ENCODE measurements at places on chromosomes 3 and 15. TPM values are rescaled to one million over a fixed set of nuclear protein-coding genes. Genes with fewer than 3 reads are reported as not detected.
A peak's percentile ranks its signal among the peaks of the same experiment; 100 is the strongest.

- no peak for DNase-seq
Measured at GRCh38 chr15:90750186-90750585, 33.0 kb downstream of the BLM start.

PLXNB1 gene
- total RNA-seq, result 12.3 TPM

GRCh38 chr15:39269352-39269751 lies 311.5 kb upstream of the THBS1 start:
- no peak for DNase-seq

GORASP1 gene
- 42.5 TPM for total RNA-seq

DNA sequence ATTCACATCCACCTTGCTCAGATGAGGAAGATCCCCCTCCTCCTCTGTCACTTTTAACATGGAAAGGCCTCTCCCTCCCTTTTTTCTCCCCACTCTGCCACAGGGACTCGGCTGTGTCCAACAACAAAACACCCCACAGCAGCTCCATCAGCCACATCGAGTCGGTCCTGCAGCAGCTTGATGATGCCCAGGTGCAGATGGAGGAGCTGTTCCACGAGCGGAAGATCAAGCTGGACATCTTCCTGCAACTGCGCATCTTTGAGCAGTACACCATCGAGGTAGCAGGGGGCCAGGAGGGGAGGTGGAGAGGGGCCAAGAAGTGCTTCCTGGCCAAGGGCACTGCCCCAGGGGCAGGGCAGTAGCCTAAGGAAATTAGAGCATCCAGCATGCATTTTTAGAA lies 331.7 kb upstream of the UMPS start:
- no peak for DNase-seq

DNA sequence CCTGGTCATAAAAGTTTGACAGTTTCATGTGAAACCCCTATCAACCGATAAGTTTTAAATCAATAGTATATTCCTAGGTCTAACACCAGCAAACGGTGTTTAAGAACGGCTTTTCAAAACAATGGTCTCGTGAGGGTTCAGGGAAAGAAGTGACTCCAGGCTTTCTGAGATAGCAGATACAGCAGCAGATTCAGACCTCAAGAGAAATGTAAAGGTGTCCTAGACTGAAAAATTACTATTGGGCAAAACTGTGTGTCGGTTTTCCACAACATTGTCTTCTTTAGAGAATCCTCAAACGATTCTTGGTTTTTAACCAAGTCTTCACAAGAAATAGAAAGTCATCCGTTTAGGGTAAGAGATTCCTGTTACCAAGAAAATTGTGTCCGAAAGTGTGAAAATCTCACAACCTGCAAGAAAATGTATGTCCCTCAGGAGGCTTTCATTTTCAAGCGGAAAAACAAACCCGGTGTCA lies 1.2 kb downstream of the SETD2 start:
- DNase-seq, result peak; percentile 13

PTH1R gene
- 2.6 TPM for total RNA-seq

- DNase-seq, result no peak
Measured at GRCh38 chr3:49807431-49808114, 4.5 kb downstream of the INKA1 start.

SEMA3F gene
- total RNA-seq, result 45.7 TPM

GRCh38 chr15:73050561-73051295 lies 1.5 kb upstream of the NEO1 start:
- no peak for DNase-seq

GRCh38 chr3:13976469-13976868 lies 96.6 kb upstream of the WNT7A start:
- no peak for DNase-seq

TNFAIP8L3 gene
- 2.3 TPM for total RNA-seq

GRCh38 chr15:99117563-99118257 lies 12.8 kb downstream of the SYNM start:
- DNase-seq, result no peak

DNA sequence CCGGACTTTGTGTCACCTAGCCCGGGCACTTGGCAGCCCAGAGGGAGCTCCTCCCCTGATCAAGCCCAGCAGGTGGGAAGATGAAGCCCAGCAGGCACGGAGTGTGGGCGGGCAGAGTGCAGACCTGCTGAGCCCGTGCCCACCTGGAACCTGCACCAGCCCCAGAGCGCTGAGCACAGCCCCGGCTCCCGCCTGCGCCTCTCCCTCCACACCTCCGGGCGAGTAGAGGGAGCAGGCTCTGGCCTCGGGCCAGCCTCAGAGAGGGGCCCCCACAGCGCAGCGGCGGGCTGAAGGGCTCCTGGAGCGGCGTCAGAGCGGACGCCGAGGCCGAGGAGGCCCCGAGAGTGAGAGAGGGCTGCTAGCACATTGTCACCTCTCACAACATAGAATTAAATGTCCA lies 257.7 kb downstream of the VGLL3 start:
- DNase-seq, result no peak

GRCh38 chr3:139134678-139135372 lies 90.1 kb upstream of the PRR23C start:
- DNase-seq, result no peak

DNA sequence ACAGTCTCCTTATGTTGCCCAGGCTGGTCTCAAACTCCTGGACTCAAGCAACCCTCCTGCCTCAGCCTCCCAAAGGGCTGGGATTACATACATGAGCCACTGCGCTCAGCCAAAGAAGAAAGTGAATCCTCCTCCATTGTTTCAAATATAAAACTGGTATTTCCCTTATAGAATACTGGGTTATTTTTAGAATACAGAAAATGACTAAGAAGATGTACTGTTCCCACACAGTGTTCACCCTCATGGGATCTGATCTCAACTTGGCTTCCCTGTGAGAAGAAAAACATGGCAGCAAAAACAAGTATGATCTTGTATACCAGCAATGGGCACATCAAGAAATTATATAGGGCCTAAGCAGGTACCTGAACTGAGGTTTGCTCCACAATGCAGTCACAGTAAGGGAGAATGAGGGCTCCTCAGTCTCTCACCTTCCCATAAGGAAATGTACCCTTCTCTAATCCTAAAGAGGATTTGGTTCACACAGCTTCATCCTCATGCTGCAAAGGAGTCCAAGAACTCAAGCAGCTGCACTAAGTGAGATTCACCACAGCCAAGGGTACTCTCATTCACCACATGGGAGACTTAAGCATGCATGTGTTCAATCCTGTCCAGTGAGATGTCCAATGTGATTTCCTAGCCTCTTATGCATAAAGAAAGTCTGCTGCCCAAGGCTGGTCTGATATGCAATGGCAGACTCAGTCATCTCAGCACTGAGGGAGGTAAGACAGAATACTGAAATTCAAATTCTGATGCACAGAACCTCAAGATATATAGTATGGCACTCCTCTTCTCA lies 25.8 kb downstream of the USP4 start:
- no peak for DNase-seq

GXYLT2 gene
- 8.0 TPM for total RNA-seq

- no peak for DNase-seq
Measured at GRCh38 chr15:77030048-77030927, 35.4 kb downstream of the PSTPIP1 start.

MST1R gene
- total RNA-seq, result 1.2 TPM

GRCh38 chr3:25587094-25587493 lies 77.6 kb downstream of the TOP2B start:
- no peak for DNase-seq

DNA sequence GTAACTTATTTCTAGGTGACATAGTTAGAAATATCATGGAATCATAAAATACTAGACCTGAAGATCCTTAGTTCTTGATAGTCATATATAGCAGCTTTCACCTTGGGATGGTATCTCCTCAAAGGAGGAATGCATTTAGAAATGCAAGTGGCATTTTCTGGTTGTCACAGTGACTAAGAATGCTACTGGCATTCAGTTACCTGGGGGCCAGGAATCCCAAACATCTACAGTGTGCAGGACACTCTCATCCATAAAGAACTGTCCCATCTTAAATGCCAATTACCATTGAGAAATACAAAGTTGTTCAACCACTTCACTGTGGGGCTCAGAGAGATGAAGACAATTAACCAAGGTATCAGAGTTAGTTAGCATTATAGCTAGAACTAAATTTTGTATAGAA lies 36.7 kb downstream of the MYH15 start:
- DNase-seq, result no peak

ADGRG7 gene
- total RNA-seq, result not detected

RTP1 gene
- not detected for total RNA-seq

DNA sequence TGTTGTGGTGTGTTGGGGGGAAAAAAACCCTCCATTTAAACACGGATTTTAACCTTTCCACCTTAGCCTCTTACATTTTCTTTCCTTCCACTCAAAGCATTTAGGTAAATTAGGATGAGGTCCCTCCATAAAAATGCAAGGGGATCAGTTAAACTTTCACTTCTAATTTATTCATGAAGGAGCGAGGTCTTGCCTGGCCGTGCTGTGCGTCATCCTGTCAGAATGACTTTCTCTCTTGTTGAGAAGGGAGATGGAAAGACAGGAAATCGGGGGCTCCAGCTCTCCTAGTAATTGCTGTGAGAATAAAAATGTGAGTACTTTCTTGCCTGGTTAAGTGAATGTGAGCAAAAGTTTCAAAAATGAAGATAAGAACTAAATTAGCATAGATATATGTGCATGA lies 962.3 kb upstream of the NR2F2 start:
- peak; percentile 6 for DNase-seq

GRCh38 chr3:115977866-115978265 lies 354.6 kb downstream of the GAP43 start:
- DNase-seq, result no peak

- peak; percentile 73 for DNase-seq
Measured at GRCh38 chr15:40313531-40314398, 6.0 kb upstream of the PLCB2 start.

DNA sequence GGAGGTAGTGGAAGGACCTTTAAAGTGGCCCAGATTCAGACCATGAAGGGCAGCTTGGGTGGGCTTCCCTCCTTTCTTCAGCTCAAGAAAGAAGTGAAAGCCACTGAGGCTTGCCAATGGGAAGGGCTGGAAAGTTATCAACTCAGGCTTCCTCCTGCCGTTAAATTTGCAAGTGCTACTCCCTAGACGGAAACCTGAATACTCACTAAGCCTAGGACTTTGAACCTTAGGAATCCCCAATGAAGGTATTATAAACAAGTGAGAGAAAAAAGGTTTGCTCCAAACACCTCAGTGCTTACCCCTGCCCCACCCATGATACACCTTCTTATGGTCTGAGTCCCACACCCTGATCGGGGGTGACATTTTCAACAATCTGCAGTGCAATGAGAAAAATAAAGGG lies 396.4 kb downstream of the SHQ1 start:
- no peak for DNase-seq

DNA sequence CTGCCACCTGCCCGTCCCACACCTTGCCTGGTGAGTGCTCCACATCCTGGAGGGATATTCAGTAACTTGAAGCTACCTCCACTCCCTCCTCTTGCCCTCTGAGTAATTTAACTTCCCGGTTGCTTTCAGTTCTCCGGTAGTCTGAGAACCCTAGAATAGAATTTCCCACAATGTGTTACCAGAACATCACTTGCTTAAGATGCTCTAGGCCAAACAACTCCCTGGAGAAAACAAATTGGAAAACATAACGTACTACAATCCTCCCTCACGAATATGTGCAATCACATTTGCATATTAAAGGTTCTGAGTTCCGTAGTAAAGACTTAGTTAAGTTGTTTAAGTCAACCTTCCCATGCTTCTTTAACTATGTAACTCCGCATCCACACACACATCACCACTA lies 44.8 kb downstream of the SLCO2A1 start:
- DNase-seq, result no peak

GASK1A gene
- total RNA-seq, result not detected

GRCh38 chr3:53044371-53044710 lies 1.5 kb downstream of the SFMBT1 start:
- no peak for DNase-seq

ANP32A gene
- total RNA-seq, result 80.0 TPM

- DNase-seq, result no peak
Measured at GRCh38 chr3:32438596-32439344, 47.1 kb downstream of the CMTM7 start.

DNA sequence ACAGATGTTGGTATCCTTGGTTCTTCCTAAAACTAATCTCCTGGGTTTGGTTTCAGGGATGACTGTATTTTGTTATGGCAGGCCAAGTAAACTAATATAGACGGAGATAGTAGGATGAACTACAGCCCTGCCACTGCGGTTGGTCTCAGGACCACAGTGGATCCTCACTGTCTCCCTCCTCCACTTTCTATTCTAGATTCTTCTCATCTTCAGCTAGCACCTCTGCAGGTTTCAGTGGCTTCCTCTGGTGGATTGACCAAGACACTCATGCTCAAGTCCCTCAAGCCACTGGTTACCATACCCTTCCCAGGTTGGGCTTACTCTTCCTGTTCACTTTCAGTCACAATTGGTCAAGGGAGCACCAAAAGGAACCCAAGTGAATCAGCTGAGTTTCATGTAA lies 71.1 kb upstream of the CLDN18 start:
- DNase-seq, result no peak

DNA sequence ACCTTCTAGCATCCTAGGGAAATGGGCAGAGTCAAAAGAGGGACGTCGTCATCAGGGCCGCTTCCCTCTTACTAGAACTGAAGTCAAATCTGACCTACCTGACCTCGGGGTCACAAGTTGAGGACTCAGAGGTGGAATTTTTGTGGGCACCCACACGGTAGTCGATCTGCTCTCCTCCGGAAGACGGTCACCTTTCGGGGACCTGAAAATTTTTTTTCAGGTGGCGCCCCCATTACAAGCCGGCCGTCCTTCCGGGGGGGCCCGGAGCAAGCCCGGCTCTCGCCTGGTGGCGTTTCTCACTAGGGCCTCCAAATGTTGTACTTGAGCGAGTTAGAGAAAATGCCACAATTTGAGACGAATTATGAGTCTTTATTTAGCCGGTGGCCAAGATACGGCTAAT lies 157.5 kb upstream of the FRG2C start:
- no peak for DNase-seq

- DNase-seq, result no peak
Measured at GRCh38 chr15:39843565-39843964, 60.9 kb upstream of the FSIP1 start.

- no peak for DNase-seq
Measured at GRCh38 chr3:68958932-68959331, 26.6 kb upstream of the TAFA4 start.

DNA sequence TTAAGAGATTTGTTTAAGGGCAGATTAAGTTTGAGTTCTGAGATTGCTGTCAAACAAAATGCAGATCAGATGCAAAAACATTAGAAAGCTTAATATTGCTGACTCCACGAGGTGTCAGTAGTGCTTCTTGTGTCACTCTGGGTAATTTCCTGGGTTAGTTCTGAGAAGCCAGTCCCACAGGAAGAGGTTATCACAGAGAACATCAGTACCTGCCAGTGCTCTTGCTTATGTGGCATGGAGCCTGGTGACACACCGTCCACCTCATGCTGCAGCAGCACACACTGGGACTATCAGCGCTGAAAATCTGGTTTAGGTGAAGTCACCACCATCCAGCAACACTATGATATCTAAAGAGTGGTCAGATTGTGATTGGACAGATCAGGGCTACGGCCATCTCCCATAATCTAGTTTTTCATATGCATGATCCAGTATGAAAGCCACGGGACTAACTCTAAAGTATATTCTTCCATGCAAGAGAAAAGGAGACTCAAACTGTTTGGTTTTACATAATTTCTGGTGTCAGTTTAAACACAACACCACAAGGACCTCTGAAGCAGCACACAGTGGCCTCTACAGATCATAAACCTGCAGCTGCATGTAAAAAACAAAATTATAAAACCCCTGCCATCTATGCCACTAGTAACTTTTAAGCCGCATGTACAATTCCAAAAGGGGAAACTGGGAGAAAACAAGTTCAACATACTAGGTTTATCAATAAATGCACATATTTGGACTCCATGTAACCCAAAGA lies 36.1 kb upstream of the MYO5C start:
- DNase-seq, result peak; percentile 78

- DNase-seq, result peak; percentile 79
Measured at GRCh38 chr3:139534455-139534812, 5.1 kb downstream of the RBP1 start.

Measured in HT1080 (cell line).